ENCODE measurements at places on chromosomes 12 and 14. TPM values are rescaled to one million over a fixed set of nuclear protein-coding genes. Genes with fewer than 3 reads are reported as not detected.

Gene TGM1
- 9.6 TPM for total RNA-seq

Gene PRH2
- not detected for total RNA-seq

GRCh38 chr12:109654357-109654756 lies 59.3 kb upstream of the FAM222A start:
- no peaks in the 10 kb centered on the region for H3K4me1 ChIP-seq
- H3K4me3 ChIP-seq, result no peak overlapping the region
- no peak for DNase-seq
- H3K36me3 ChIP-seq, result no peaks in the 10 kb centered on the region
- H3K27me3 ChIP-seq, result peaks cover 57% of the 10 kb centered on the region
- H3K27ac ChIP-seq, result no peak overlapping the region

DNA sequence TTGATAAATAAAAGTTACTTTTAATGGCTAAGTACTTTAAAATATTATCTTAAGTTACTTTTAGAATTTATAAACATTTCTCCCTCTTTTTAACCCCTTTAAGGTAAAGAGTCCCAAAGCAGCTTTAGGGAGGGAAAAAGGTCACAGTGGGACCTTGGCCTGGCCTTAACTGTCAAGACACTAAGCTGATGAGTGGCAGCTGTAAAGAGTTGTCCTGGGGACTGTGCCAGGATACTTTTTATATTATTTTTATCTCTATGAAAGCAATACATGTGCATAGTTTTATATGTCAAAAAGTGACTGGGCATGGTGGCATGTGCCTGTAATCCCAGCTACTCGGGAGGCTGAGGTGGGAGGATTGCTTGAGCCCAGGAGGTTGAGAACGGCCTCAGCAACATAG lies 94.2 kb upstream of the RESF1 start:
- H3K27ac ChIP-seq, result no peak overlapping the region
- peaks cover 6% of the 10 kb centered on the region for H3K4me1 ChIP-seq
- no peak overlapping the region for H3K4me3 ChIP-seq

All from left lung (tissue), 14 donors.